ENCODE measurements at places on chromosomes 16 and 17.

- DNase-seq: no peak
Observed at GRCh38 chr16:29760567-29761279, 14.9 kb upstream of the C16orf54 start.

DNA sequence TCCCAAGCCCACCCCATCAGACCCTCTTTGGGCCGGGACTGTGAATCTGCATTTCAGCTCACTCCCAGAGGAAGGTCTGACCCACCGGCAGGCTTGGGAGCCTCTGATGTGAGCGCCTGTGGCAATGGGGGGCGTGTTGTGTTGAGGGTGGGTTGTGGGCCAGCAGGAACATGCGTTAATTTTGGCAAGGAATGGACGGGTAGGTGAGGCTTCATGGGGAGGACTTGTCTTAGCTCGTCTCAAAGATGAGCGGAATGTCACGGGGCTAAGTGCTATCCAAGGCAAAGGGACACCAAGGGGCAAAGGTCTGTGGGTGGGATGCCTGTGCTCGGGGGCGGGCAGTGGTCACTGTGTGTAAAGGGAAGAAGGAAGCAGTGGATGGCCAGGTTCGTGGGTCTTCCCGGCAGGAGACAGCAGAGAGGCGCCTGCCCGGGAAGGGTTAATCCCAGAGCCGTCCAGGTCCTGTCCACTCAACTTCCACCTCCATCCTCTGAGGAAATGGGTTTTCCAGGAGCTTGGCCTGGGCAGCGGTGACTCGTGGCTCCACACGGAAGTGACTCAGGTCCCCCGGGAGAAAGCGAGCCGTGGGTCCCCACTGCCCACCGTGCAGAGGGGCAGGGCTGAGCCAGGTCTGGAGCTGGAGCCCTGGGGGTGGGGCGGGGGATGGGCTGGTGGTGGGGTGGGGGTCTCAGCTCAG lies 17.4 kb downstream of the ADGRG1 start:
- peak; percentile 47 for DNase-seq

DNA sequence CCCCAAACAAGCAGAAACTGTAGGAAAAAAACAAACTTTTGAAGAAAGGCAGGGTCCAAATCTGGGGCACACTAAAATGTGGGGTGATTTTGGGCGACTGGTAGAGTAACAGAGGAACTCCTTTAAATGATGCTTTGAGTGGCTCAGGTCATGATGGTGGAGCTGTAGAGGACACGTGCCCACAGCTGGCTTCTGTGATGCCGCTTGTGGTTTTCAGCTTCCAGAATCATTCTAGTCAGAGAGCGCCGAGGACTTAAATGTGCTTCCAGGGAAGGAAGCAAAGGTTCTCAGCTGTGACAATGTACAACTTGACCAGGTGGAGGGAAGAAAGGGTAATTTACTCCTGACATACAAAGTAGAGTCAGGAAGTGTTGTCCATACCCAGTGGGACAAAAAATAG lies 162.4 kb downstream of the LGALS9B start:
- DNase-seq: no peak

DNA sequence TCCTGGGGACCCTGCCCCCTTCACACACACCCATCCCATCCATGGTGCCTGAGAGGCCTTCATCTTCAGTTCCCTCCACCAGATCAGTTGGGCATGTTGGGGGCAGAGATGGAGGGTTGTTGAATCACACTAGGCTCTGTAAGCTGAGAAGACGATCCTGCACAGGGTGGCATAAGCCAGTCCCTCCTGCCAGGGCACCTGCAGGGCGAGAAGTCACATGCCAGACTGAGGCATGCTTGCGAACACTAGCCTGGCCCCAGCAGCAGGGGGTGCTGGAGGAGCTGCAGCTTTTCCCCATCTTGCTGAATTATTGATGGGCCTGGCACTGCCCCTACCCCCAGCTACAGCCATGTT lies 6.1 kb upstream of the TBX2 start:
- no peak for DNase-seq

DNA sequence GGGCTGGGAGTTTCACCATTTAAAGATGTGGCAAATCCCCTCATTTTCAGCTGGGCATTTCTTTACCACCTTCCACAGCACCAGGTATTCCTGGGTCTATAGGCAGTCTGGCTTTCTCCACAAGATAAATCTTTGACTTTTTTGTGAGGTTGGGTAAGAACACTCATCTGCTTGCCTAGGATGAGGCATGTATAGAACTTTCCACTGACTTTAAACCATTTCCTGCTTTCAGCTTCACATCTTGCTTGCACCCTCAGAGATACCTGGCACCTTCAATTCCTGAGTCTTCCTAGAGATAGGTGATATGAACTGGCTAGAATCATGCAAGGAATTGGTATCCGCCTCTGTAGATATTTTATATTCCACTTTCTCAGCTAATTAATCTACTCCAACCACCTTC lies 27.9 kb downstream of the SMURF2 start:
- no peak for DNase-seq

- no peak for DNase-seq
Observed at GRCh38 chr17:27485716-27486495, 29.7 kb downstream of the KSR1 start.

DNA sequence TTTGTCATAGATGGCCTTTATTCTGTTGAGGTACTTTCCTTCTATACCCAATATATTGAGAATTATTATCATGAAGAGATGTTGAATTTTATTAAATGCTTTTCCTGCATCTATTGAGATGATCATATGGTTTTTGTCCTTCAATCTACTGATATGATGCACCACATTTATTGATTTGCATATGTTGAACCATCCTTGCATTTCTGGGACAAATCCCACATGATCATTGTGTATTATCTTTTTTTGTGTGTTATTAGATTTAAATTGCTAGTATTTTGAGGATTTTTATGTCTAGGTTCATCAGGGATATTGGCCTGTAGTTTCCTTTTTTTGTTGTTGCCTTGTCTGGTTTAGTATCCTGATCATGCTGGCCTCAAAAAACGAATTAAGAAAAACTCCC lies 124.5 kb upstream of the CES5A start:
- DNase-seq: no peak

DNA sequence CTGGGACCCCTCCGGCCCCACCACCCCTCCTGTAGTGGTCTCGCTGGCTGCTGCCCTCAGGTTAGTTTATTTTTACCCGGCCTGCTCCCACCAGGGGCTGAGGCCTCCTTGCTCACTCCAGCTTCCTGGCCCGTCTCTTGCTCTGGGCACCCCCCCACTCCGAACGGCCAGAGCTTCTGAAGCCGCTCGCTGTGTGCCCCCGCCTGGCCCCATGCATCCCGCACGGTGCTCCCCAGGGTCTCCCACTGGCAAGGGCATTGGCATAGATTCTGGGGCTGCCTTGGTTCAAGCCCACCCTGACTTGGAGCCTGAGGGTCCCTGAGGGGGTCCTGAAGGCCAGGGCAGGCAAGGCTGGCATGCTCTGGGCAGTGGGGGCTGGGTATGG lies 186.4 kb downstream of the SEC14L1 start:
- DNase-seq: no peak

- DNase-seq: peak; percentile 26
Observed at GRCh38 chr16:53668869-53669268, 34.8 kb downstream of the RPGRIP1L start.

DNA sequence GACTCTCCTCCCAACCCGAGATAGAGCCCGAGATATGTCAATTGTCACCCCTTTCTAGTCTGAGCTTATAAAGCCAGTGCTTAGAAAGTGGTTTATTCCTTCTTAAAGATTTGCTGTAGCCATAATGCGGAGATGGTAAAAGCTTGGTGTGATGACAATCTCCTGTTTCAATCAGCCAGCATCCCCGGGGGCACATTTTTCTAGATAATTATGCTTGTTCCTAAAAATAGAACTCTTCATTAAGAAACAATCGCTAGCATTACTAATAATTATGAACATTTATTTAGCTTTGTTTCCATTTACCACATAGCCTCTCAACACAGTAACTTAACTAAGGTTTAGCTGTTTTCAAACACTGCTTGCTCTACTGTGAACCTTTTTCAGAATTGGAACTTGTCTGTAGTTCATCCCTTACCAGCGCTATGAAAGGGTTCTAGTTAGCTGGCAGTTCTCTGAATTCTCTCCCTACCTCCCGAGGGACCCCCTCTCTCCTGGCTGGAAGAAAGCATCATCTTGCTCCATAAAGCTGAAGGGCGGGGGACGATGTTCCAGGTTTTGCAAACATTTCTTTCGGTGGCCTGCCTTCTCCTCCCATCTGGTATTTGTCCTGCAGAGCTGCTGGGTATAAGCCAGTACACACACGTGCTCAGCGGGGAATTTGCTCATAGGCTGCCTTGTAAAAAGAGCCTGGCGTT lies 922 bp upstream of the MRPL58 start:
- DNase-seq: peak; percentile 81

GRCh38 chr16:17397499-17397891 lies 73.3 kb downstream of the XYLT1 start:
- no peak for DNase-seq

DNA sequence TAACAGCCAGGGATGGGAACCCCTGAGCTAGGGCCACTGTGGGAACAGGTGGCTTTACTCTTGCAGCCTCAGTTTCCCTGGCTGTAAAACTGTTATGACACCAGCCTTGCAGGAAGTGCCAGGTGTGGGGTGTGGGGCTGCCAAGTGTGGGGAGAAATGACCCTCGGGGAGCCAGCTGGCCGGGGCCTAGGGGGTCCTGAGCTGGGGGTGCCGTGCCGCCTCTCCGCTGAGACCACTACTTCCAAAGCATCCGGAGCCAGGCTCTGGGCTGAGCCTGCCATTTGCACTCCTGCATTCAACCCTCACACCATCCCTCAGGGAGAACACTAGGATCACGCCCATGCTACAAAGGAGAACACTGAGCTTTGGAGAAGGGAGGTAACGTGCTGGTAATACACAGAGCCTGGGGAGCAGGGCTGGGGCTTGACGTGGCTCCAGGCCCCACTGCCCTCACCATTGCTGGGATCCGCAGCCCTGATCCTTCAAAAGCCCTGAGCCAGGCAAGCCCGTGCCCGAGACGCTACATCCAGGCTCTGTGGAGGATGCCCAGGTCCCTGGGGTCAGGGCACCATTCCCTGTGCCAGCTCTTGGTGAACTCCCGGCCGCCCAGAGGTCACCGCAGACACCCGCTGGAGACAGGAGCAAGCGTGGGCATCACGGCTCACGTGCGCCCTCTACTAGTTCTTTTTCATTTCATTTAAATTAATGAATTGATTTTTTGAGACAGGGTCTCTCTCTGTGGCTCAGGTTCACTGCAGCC lies 28.8 kb upstream of the GINS2 start:
- peak; percentile 41 for DNase-seq

DNA sequence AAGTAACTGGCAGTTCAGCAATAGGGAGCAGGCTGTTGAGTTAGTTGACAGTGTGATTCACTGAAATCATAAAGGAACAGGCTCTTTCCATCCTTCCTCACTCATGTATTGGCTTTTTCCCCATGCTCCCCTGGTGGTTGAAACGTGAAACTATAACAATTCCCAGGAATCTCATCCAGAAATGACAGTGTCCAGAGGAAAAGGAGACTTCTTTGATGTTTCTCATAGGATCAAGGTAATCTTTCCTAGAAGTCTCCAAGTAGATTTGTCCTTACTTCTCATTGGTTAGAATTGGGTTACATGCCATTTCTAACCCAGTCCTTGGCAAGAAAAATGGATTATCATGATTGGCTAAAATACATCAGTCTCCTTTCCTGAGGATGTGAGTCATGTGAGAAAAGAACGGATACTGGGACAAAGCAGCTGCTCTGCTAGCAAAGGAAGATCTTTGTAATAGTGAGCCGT lies 14.4 kb downstream of the TTC19 start:
- DNase-seq: peak; percentile 50

GRCh38 chr17:80852476-80853015 lies 139.1 kb upstream of the CHMP6 start:
- no peak for DNase-seq

- no peak for DNase-seq
Observed at GRCh38 chr17:12040478-12040877, 19.8 kb downstream of the MAP2K4 start.

DNA sequence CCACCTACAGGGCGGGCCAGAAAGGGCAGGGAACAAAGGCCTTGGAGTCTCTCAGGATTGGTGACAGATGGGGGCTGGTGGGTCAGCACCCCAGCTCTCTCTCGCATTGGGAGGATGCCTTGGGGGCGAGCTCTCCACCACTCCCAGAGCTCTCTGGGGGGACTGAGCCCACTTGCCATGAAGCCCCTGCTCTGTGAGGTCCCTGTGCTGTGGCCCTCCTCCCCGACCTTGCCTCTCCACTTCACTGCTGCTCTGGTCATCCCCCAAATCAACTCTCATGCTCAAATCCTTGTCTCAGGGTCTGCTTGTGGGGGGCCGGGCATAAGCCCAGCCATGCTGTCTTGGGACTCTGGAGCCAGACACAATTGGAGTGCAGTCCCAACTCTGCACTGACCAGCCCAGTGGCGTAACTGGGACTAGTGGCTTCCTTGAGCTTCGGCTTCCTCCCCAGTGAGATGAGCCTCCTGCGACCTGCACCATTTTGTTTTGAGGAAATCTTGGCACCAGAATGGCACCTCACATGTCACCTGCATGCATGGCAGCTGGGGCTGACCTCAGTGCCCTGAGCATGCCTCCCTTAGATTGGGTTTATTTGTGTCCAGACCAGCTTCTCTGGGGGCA lies 184.5 kb downstream of the IRF8 start:
- DNase-seq: no peak

- no peak for DNase-seq
Observed at GRCh38 chr16:73060892-73061490, 13.1 kb upstream of the ZFHX3 start.

DNA sequence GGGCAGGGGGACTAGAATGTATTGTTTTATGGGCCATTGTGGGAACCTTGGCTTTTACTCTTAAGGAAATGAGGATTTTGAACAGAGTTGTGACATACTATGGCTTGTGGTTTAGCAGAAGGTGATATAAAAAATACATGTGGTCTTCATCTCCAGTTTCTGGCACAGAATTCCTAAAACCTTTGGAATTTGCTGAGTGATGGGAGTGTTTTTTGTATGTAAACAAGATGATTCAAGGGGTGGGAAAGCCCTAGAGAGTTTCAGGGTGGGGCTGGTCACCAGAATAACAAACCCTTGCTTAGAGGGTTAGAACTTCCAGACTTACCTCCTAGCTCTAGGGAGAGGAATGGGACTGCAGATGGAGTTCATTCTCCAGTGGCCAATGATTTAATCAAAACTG lies 316.1 kb downstream of the PHKB start:
- no peak for DNase-seq

- DNase-seq: no peak
Observed at GRCh38 chr16:27317320-27317719, 3.5 kb downstream of the IL4R start.

- peak; percentile 54 for DNase-seq
Observed at GRCh38 chr17:32783602-32784001, 93.3 kb downstream of the MYO1D start.

DNA sequence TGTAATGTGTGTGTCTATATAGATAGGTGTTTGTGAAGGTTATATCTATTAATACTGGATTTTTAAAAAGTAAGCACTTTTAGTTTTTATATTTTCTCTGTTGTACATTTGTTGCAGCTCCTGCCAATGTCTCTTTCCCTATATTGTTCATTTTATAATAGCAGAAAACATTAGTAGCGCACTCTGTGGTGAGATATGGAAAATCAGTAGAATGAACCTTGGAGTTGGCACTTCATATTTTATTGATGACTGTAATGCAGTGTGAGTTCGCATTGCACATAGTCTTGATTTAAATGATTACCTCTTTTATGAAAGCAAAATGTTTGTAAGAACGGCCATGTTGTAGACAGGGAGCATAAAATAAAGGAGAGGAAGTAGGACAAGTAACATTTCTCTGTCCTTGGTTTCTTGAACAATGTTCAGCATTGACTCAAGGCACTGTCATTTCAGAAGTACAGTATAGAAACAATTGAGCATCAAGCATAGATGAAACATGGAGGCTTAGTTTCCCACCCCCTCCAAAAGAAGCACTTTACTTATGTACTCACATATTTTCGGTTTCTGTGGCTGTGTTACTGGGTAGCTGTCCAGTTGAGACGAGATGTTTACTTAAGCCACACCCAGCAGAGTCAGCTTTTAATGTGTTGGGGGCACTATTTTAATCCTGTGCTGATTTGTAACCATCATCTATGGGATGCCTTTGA lies 74.0 kb downstream of the TANC2 start:
- peak; percentile 17 for DNase-seq

Data from fibroblast of gingiva (primary cell).